ENCODE measurements at places on chromosomes 13 and 19. TPM values are rescaled to one million over a fixed set of nuclear protein-coding genes. Genes with fewer than 3 reads are reported as not detected.

DNA sequence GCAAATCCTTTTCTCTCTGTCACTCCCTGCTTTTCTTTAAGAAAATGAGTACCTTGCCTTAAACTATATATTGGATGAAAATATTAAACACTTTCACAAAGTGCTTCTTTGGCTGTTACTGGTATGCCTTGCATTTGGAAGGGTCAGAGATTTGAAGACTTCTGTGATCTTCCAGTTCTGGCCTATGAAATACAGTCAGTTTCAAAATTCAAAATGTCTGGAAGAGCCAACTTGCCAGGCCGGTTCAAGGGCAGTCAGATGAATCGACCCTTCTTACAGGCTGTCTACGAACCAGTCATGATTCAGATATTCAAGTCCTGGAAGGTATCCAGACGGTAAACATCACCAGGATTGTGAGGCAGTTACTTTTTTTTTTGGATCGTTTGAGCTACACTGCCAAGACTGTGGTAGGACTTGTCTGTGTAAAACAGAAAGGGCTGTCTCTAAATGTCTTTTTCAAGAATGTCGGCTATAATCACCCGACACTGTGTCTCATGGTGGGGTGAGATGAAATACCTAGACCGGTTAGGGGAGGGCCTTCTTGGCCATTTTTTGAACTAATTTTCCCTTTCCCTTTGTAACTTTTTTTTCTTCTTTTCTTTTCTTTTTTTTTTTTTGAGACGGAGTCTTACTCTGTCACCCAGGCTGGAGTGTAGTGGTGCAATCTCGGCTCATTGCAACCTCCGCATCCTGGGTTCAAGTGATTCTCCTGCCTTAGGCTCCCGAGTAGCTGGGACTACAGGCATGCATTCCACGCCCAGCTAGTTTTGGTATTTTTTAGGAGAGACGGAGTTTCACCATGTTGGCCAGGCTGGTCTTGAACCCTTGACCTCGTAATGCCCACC, 11.2 kb downstream of the ACTN4 start:
- peak; percentile 99 for DNase-seq

DNA sequence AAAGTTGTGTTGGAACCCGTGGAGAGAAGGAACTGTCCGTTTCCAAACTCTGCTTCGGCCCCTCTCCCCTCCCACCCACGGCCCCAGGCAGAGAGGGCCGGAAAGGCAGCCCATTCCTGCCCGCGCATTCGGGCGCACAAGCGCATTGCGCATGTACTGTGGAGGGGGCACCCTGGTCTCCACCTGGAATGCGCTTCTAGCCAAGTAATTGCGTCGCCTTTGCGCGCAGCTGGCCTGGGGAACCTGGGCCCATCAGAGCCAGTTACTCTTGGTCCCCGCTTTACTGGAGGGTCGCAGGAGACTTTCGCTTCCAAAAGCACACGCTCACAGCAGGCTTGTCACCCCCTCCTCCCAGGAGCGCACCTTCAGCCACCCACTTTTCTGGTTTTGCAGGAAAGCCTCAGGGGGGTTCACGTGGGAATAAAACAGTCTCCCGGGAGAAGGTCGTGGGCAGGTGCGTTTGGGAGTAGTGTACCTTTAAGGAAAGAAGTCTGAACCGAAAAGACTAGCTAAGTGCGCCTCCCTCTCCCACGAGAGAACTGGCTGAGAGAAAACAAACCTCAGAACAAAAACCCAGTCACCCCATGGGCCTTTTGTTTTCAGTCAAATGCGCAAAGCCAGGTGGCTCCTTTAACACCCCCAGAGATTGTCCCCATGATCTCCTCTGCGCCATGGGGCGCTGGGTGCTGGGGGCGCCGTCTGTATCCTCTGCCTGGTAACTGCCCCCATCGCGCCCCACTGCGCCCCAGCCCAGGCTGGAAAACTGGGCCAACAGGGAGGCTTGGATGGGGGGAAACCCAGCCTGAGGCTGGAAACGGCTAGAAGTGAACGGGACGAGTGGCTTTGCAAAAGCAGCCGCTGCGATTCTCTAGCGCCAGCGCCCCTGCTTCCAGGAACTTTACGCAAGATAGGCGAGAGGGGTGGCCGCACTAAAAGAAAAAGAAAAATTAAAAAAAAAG, 28.5 kb downstream of the GSX1 start:
- DNase-seq = no peak

- DNase-seq = peak; percentile 64
Measured at GRCh38 chr13:37495046-37495445, 103.5 kb downstream of the POSTN start.

The FCHO1 gene
- 0.10 TPM for total RNA-seq
